Hematopoietic multipotent progenitor cell treated with erythropoietin and hydrocortisone succinate and interleukin-3 and kit ligand, for 8 days (in vitro differentiated cells): ENCODE measurements at places on chromosomes 6 and 20.

DNA sequence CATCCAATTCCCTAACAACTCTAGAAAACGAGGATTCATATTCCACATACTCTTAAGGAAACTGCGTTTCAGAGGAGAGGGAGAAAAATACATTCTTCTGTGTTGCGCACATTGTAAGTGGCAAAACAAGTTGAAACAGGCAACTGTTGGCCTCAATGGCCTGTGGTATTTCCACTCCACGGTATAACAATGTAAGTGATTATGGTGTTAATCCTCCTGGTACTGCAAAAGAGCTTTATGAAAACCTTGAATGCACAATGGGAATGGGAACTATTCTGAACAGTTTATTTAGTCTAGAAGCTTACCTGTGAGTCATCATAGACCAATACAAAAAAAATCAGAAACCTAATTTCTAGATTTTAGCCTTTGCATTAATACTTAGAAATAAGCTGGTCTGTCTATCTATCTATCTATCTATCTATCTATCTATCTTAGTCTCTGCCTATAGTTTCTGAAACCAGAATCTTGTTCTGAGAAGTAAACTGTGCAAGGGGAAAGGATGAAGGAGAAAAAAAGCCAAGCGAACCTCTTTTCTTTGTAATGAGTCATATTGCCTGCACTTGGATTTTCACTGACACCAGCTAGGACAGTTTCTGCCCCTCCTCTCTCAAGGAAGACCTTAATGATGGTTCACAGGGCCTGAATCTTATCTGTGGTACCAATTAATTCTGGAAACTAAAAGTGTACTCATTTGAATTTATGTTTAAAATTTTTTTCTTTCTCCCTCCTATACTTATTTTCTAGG lies 101.5 kb downstream of the RNF144B start:
- no peak for DNase-seq

- DNase-seq: no peak
These were observed 552.4 kb downstream of the RFPL4B start for GRCh38 chr6:112899541-112899940.

DNA sequence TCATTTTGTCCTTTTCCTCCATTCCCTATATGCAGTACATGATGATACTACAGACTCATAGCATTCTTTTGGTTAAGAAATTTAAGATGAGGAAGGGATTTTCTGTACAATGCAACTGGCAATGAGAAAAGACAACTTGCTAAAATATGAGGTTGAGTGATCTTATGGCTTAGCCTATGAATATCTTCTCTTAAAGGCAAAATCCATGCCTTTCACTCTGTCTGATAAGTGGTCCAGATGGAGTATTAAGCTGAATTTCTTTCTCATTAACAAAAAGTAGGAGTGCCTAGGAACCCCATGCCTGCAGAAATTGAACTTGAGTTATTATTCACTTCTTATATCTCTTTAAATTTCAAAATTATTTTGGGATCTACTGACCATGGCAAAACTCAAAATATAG lies 135.3 kb downstream of the GRIK2 start:
- DNase-seq: no peak

DNA sequence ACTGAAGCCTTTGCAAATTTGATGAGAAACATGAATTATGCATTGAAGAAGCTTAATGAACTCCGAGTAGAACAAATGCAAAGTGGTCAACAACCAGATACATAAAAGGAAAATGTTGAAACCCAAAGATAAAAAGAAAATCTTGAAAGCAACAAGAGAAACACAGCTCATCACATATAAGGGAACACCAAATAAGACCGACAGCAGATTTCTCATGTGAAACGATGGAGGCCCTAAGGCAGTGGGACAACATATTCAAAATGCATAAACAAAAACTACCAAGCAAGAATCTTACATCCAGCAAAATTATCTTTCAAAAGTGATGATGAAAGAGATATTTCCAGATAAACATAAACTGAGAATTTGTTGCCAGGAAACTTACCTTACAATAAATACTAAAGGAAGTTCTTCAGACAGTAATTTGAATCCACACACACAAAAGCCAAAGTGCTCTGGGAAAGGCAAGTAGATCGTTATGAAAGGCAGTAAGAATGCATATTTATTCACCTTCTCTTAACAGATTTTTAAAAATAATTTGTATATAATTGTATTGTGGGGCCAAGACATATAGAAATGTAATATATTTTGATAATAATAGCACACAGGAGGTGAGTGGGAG lies 22.5 kb downstream of the SLC52A3 start:
- no peak for DNase-seq

DNA sequence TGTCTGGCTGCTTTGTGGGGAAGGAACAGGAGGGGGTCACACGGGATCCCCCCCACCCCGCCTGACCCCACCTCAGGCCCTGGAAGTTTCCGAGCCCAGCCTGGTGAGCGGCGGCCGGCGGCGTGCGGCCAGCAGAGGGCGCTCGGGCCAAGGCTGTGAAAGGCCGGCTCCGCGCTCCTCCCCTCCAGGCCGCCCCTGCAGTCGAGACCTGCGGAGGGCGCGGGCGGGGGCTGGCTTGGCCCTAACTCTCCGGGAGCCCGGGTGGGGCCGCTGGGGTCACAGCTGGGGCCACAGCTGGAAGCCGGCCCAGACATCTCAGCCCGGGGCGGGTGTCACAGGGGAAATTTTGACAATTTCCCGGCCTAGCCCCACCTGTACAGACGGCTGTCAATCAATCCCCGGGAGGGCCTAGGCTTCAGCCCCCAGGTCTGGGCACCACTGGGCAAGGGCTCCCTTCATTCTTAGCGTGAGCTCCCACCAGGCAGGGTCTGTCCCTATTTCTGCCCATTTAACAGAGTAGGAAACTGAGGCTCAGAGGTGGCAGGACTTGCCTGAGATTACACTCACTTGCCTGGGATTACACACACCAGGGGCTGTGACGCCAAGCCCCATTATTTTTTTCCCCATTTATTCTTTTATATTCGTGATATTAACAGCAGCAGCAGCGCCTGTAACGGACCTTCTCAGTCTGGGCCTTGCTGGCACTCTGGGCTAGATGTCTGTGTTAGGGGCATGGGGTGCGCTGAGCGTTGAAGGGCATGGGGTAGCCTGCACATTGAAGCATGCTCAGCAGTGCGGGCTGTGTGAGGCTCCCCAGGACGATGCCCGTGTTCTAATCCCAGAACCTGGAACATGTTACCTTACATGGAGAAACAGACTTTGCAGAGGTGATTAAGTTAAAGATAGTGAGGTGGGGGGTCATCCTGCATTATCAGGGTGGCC lies 23.0 kb downstream of the ZBP1 start:
- DNase-seq: peak; percentile 38
